ENCODE measurements at places on chromosomes 2 and 18.

DNA sequence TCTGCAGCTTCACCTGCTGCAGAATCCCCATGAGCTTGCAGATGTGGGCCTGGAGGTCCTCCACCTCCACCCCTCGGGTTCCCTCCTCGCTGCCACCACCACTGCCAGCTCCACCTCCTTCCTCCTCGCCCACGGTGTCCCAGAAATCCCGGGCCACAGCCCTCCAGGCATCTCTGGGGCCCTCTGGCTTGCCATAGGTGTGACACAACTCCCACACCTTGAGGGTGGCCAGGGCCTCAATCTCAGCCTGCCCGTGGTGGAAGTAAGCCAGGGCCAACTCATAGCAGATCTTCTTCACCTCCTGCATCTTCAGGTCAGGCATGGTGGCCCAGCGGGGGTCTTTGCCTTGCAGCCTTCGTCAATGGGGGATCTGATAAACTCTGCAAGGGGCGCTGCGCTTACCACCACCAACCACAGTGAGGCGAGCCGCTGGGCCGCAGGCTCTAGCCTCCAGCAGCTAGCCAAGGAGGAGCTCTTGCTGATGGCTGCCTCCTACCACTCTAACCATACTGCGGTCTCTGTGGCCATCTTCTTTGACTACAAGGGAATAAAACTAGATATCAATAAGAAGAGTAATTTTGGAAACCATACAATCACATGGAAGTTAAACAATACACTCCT, 36.1 kb upstream of the ANKRD62 start:
- DNase-seq, result no peak

DNA sequence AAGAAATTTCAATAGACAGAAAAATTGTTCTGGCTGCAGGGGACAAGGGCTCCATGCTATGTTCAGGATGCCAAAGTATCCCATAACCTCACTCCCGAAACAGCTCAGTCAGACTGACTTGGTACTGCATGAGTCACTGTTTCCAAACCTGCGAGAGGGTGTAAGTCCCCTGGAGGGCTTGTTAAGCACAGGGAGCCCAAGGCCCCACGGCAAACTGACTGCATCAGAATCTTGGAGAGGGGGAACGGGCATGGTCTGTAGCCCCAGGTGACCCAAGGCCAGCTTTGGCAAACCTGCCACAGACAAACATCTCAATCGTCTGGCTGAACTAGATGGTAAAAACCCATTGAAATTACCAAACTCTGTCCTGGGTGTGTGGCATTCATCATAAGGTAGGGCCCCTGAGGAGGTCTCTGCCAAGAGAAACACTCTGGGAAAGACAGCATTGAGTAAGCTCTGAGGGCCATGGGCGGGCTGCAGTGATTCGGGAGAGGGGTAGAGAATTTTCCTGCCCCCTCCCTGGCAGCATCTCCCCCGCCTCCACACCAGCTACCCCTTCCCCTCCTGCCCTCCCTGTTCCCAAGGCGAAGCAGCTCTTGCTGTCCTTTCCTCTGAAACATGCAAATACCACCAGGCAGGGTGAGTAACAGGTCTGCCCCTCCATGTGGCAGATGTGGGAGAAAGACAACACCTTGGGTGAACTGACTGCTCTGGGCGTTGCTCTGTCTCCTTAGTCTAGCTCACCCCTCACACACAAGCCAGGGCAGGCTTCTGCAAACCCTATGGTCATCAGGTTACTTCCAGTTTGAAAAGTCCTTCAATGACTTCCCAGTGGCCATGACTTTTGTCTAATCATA, 274.7 kb upstream of the SIX2 start:
- DNase-seq, result peak; percentile 65

DNA sequence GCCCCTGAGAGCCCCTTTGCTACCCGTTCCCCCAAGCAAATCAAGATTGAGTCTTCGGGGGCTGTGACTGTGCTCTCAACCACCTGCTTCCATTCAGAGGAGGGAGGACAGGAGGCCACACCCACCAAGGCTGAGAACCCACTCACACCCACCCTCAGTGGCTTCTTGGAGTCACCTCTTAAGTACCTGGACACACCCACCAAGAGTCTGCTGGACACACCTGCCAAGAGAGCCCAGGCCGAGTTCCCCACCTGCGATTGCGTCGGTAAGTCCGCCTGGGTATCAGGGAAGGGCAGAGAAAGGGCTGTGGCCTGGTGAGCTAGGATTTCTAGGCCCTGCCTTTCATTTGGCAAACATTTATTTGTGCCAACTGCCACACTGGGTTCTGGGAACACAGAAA, 63.4 kb downstream of the TET3 start:
- DNase-seq, result no peak

DNA sequence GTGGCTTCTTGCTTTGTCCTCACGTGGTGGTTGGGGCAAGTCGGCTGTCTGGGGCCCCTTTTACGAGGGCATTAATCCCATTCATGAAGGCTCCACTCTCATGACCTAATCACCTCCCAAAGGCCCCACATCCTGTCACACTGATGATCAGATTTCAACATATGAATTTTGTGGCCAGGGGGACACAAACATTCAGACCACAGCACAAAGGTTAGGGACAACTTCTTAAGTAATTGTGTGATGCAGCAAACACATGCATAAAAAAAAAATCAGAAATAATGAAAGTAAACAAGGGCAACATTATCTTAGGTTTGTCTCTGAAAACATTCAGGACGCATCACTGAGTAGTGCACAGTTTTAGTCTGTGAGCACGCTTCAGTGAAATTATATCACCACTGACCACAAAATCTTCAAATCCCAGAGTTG, 54.2 kb upstream of the FRZB start:
- no peak for DNase-seq

GRCh38 chr2:62706721-62707521, 1.4 kb downstream of the EHBP1 start:
- DNase-seq, result no peak

- no peak for DNase-seq
These were observed 8.9 kb upstream of the PCBP1 start for GRCh38 chr2:70078384-70078783.

- DNase-seq, result no peak
These were observed 143.4 kb downstream of the NDUFA10 start for GRCh38 chr2:239881561-239882320.

- no peak for DNase-seq
These were observed 170.0 kb downstream of the CYRIA start for GRCh38 chr2:16495509-16496208.
